ENCODE measurements at places on chromosomes 3 and 15. TPM values are rescaled to one million over a fixed set of nuclear protein-coding genes. Genes with fewer than 3 reads are reported as not detected.

- no peak for DNase-seq
- no peak overlapping the region for H3K4me3 ChIP-seq
- H3K27me3 ChIP-seq: no peaks in the 10 kb centered on the region
Observed at GRCh38 chr15:36472672-36473071, 106.8 kb upstream of the CDIN1 start.

DNA sequence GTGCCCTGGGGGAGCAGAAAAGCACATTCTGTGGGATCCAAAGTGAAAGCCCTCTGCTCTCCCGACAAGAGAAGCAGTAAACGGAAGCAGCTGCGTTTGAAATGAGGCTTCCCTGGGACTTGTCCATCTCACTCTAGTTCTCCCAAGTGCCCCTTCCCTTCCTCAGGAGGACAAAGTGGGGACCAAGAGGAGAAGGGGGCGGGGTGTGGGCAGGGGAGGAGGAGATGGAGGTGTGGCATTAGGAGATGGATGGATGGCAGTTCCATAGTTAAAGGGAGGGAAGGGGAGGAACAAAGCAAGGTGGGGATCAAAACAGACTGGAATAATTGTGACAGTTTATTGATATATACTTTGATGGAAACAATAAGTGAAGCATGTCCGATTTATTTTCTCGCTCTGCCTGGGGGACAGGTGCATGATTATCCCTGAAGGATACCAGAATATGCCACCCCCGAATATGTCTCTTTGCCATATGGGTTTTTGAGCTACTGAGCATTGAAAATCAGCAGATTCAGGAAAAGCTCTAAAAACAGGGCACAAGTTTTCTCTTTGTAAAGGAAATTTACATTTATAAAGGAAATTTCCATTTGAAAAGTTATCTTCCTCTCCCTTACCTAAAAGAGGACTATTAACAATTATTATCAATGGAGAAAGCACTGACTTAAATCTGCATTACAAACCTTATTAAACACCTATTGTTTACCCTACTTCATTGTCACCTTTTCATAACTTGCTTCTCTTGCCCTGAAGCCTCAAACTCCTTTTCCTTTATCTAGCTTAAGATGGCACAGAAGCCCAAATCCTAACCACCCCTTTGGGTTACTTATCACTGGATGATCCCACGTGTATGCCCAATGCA, 58.9 kb upstream of the DAZL start:
- no peaks in the 10 kb centered on the region for H3K4me1 ChIP-seq
- H3K27ac ChIP-seq: no peak overlapping the region
- no peak for DNase-seq
- peaks cover 5% of the 10 kb centered on the region for H3K27me3 ChIP-seq
- no peak overlapping the region for H3K4me3 ChIP-seq
- H3K36me3 ChIP-seq: no peaks in the 10 kb centered on the region

DNA sequence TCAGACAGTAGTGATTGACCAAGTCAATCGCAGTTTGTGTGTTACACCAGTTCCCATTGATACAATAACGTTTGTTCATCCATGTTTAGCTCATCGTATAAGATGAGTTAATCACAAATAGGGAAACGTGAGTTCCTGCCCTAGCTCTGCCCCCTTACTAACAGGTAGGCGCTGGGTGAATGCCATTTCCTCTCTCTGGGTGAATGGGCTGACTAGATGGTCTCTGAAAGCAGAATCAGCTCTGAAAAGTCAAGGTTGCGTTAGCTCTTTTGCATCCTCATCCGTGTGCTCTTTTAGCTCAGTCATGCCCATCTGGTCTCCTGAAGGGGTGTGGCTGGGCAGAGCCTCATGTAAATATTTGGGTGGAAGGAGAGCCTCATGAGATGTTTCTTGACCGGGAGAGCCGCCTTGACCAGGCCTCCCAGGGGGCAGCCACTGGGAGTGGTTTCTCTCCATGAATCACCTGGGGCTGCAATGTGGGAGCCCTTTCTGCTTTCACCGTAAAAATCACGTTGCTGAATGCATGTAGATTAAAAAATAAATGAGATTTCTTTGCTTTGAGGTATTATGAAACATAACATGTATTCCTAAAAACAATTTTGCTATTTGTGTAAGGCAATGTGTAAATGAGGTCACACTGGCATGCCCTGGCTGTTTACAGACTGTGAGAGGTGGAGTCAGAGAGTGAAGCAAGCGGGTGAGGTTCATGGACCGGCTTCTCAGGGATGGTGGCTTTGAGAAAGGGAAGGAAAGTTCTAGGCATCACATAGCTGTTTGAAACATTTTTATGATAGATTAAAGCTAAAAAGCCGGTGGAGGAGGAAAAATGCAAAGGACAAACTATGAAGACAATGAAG, 108.4 kb upstream of the RASGRP1 start:
- DNase-seq: peak; percentile 29
- no peaks in the 10 kb centered on the region for H3K36me3 ChIP-seq
- H3K4me3 ChIP-seq: no peak overlapping the region
- no peaks in the 10 kb centered on the region for H3K27me3 ChIP-seq
- H3K27ac ChIP-seq: peak overlapping the region; percentile 94

DNA sequence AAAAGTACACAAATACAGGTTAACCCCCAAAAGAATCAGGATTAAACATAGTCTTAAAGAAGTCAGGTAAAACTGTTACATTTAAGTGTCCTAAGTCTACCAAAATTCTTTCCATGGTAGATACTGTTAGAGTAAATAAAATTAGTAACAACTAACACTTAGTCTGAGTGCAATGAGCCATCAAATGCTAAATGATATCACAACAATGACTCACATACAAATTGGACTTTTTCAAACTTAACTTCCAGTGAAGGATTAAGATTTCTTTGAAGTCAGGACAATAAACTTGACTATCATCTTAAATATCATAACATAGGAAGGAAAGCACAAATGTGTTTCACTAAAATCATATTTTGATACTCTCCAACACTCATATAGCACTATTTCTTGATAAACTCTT, 43.9 kb downstream of the ZNF148 start:
- no peak overlapping the region for H3K27ac ChIP-seq
- DNase-seq: no peak
- H3K27me3 ChIP-seq: no peaks in the 10 kb centered on the region
- H3K4me1 ChIP-seq: no peaks in the 10 kb centered on the region
- H3K36me3 ChIP-seq: peaks cover 15% of the 10 kb centered on the region
- H3K4me3 ChIP-seq: no peak overlapping the region

CEMIP gene
- not detected for total RNA-seq

GRCh38 chr3:188584958-188585689, 431.2 kb downstream of the LPP start:
- H3K27me3 ChIP-seq: no peaks in the 10 kb centered on the region
- H3K36me3 ChIP-seq: no peaks in the 10 kb centered on the region
- no peaks in the 10 kb centered on the region for H3K4me1 ChIP-seq
- H3K27ac ChIP-seq: no peak overlapping the region

- no peak for DNase-seq
- H3K4me3 ChIP-seq: no peak overlapping the region
- no peak overlapping the region for H3K27ac ChIP-seq
- no peaks in the 10 kb centered on the region for H3K4me1 ChIP-seq
Observed at GRCh38 chr3:156633335-156633734, 41.1 kb upstream of the TIPARP start.

GRCh38 chr3:134312072-134312872, 61.6 kb upstream of the RYK start:
- H3K4me1 ChIP-seq: peaks cover 14% of the 10 kb centered on the region
- DNase-seq: peak; percentile 3
- no peaks in the 10 kb centered on the region for H3K36me3 ChIP-seq
- H3K27ac ChIP-seq: no peak overlapping the region

ZCWPW2 gene
- 0.27 TPM for total RNA-seq

Measured in CD4-positive, alpha-beta T cell (primary cell).